PC-9 (cell line): ENCODE measurements at places on chromosomes 12 and 14. TPM values are rescaled to one million over a fixed set of nuclear protein-coding genes. Genes with fewer than 3 reads are reported as not detected.
A peak's percentile ranks its signal among the peaks of the same experiment; 100 is the strongest.

CLEC1B gene
- not detected in 2 replicates for total RNA-seq

GRCh38 chr14:42140831-42141279 lies 534.2 kb downstream of the LRFN5 start:
- no peaks in the 10 kb centered on the region for H3K4me1 ChIP-seq
- no peak overlapping the region for H3K4me3 ChIP-seq
- no peaks in the 10 kb centered on the region for H3K27me3 ChIP-seq
- no peak for DNase-seq

- H3K27me3 ChIP-seq = no peaks in the 10 kb centered on the region
- no peaks in the 10 kb centered on the region for H3K4me1 ChIP-seq
- no peak for DNase-seq
- no peak overlapping the region for H3K27ac ChIP-seq
- no peaks in the 10 kb centered on the region for H3K36me3 ChIP-seq
These were observed 182.7 kb upstream of the LMO3 start for GRCh38 chr12:16788506-16789203.

GRCh38 chr14:39351708-39352107 lies 80.5 kb downstream of the FBXO33 start:
- no peak overlapping the region for H3K27ac ChIP-seq
- H3K36me3 ChIP-seq = no peaks in the 10 kb centered on the region
- no peak overlapping the region for H3K4me3 ChIP-seq
- H3K4me1 ChIP-seq = no peaks in the 10 kb centered on the region
- DNase-seq = no peak

- H3K4me3 ChIP-seq = no peak overlapping the region
- H3K4me1 ChIP-seq = peaks cover 7% of the 10 kb centered on the region; the same call in 1 of the 2 replicates
- no peaks in the 10 kb centered on the region for H3K36me3 ChIP-seq
- H3K27ac ChIP-seq = no peak overlapping the region
- no peaks in the 10 kb centered on the region for H3K27me3 ChIP-seq
These were observed 96.9 kb downstream of the EML5 start for GRCh38 chr14:88695870-88696269.

DNA sequence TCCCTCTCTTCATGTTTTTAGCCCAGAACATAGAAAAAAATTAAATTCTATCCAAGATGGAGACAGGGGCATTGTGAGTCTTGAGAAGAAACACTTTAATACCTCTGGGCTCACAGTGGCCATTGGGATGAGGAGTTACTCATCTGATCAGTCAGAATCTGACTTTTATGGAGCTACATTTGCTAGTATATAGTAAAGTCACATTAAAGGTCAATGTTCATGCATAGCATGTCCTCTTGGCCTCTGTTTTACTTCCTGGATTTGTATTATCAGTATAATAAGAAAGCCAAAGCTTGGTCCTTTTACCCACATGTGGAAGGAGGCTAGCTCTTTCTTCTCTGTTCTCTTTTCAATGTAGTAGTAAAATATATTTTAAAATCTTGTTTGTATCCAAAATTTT lies 93.6 kb upstream of the CNOT2 start:
- no peaks in the 10 kb centered on the region for H3K27me3 ChIP-seq
- no peak overlapping the region for H3K27ac ChIP-seq
- H3K4me3 ChIP-seq = no peak overlapping the region
- no peaks in the 10 kb centered on the region for H3K4me1 ChIP-seq
- DNase-seq = no peak

GLI1 gene
- total RNA-seq = not detected in 2 replicates

RBP5 gene
- total RNA-seq = 0.74 and 1.3 TPM in 2 replicates

ASPG gene
- total RNA-seq = 0.33 TPM in 1 of 2 replicates, not detected in the other

- H3K27me3 ChIP-seq = no peaks in the 10 kb centered on the region
- DNase-seq = no peak
- no peaks in the 10 kb centered on the region for H3K4me1 ChIP-seq
- H3K4me3 ChIP-seq = no peak overlapping the region
- no peak overlapping the region for H3K27ac ChIP-seq
These were observed 110.2 kb downstream of the ALX1 start for GRCh38 chr12:85390266-85390665.

MYH7 gene
- not detected in 2 replicates for total RNA-seq

GRCh38 chr12:132336451-132337413 lies 7.3 kb upstream of the GALNT9 start:
- H3K27me3 ChIP-seq = peaks cover 98% of the 10 kb centered on the region
- DNase-seq = no peak
- H3K4me3 ChIP-seq = no peak overlapping the region
- no peaks in the 10 kb centered on the region for H3K36me3 ChIP-seq
- H3K27ac ChIP-seq = no peak overlapping the region

PAX9 gene
- total RNA-seq = 7.6 and 8.5 TPM in 2 replicates

FZD10 gene
- total RNA-seq = not detected in 2 replicates

DNA sequence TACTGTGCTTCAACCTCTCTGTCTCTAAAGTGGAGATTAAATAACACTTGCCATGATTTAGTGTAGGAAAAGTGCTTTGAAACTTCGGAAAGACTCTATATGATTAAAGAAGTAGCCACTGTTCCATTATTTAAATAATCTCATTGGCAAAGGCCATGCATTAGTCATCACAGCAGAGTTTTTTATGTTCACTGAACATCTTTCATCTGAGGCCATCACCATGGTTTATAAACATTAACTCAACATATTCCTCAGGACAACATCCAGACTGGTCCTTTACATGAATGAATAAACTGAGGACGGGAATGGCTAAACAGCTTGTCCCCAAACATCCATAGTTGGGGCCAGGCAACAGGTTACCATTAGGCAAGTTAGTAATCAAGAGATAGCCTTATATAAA lies 124.6 kb upstream of the FRMD6 start:
- no peak overlapping the region for H3K4me3 ChIP-seq
- H3K27ac ChIP-seq = no peak overlapping the region
- DNase-seq = no peak
- peaks cover 13% of the 10 kb centered on the region for H3K4me1 ChIP-seq
- H3K27me3 ChIP-seq = no peaks in the 10 kb centered on the region

DNA sequence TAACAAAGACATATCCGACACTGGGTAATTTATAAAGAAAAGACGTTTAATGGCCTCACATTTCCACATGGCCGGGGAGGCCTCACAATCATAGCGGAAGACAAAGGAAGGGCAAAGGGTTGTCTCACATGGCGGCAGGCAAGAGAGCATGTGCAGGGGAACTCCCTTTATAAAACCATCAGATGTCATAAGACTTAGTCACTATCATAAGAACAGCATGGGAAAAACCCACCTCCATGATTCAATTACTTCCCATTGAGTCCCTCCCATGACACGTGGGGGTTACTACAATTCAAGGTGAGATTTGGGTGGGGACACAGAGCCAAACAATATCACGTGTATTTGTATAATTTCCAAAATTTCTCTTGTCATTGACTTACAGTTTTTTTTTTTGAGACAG lies 5.5 kb upstream of the LMNTD1 start:
- no peaks in the 10 kb centered on the region for H3K4me1 ChIP-seq
- no peak overlapping the region for H3K27ac ChIP-seq
- no peaks in the 10 kb centered on the region for H3K27me3 ChIP-seq
- no peak for DNase-seq
- H3K4me3 ChIP-seq = no peak overlapping the region

ASCL1 gene
- total RNA-seq = not detected in 2 replicates

- no peaks in the 10 kb centered on the region for H3K36me3 ChIP-seq
- no peaks in the 10 kb centered on the region for H3K4me1 ChIP-seq
- H3K27me3 ChIP-seq = no peaks in the 10 kb centered on the region
These were observed 163.5 kb downstream of the KITLG start for GRCh38 chr12:88416786-88417185.

ACSS3 gene
- total RNA-seq = 8.5 and 9.4 TPM in 2 replicates

- H3K4me1 ChIP-seq = peaks cover 64% of the 10 kb centered on the region
- peak overlapping the region; percentile 96 for H3K27ac ChIP-seq
- DNase-seq = peak; percentile 93
- H3K36me3 ChIP-seq = peaks cover 10% of the 10 kb centered on the region; the same call in 1 of the 2 replicates
These were observed 192.6 kb upstream of the BCL2L14 start for GRCh38 chr12:11877869-11878780.

VDR gene
- 7.5 and 12.3 TPM in 2 replicates for total RNA-seq

CMKLR1 gene
- total RNA-seq = not detected in 2 replicates

GRCh38 chr14:24437020-24437735 lies 5.4 kb downstream of the SDR39U1 start:
- DNase-seq = no peak
- no peaks in the 10 kb centered on the region for H3K36me3 ChIP-seq
- H3K4me1 ChIP-seq = no peaks in the 10 kb centered on the region; the same call in 1 of the 2 replicates
- H3K27me3 ChIP-seq = no peaks in the 10 kb centered on the region

GRCh38 chr14:91889477-91890211 lies 22.3 kb upstream of the TC2N start:
- no peak overlapping the region for H3K4me3 ChIP-seq
- no peaks in the 10 kb centered on the region for H3K36me3 ChIP-seq
- H3K27me3 ChIP-seq = no peaks in the 10 kb centered on the region
- no peak for DNase-seq
